ENCODE measurements at places on chromosomes 7 and 10.

DNA sequence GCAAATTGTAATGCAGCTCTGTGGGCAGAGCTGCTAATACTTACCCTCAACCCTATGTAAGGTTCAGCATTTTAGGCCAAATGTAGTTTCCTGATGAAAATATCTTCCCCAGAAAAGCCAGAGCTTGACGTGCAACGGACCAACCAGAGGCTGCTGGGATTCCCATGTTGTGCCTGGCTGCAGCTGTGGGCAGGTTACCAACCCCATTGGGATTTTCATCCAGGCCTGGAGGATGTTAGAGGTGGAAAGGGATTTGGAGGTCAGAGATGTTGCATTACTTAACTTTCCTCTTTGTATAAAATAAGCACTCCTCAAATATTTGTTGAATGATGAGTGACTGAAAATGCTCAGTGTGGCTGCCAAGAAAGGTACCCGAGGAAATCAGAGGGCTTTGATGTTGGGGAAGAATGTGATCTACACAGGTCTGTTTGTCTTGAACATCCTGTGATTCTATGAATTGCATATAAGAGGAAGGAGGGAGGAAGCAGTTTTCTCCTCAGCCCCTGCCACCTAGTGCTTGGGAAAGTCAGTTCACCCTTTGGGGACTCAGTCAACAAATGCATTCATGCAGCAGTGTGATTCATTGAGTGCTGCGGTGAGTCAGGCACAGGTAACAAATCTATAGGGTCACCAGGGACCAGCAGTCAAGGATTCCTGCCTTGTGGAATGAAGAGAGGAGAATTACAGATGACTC is 487.2 kb downstream of the RPS24 start:
- no peak for DNase-seq

DNA sequence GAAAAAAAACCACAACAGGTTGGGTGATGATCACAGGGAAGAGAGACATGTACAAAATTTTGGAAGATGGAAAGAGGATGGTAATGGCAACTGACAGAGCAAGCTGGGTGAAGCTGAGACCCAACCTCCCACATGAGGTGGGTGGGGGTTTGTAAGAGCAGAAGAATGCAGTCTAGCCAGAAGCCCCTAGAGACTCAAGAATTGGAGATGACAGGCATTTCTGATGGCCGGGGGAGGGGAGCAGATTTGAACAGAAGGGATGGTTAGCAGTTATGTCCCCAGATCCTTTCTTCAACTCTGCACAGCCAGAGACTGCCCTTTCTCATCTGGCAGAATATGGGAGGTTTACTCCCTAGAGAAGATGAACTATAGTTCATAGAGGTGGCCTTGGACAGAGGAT is 208.0 kb downstream of the GALNT17 start:
- no peak for DNase-seq

- no peak for DNase-seq
Measured at GRCh38 chr10:33483124-33483815, 148.8 kb upstream of the NRP1 start.

GRCh38 chr10:73887294-73888039 is 13.1 kb upstream of the CAMK2G start:
- no peak for DNase-seq

- DNase-seq = no peak
Measured at GRCh38 chr10:33010132-33011037, 52.4 kb upstream of the ITGB1 start.

GRCh38 chr7:28990200-28990960 is 32.2 kb upstream of the TRIL start:
- DNase-seq = no peak

DNA sequence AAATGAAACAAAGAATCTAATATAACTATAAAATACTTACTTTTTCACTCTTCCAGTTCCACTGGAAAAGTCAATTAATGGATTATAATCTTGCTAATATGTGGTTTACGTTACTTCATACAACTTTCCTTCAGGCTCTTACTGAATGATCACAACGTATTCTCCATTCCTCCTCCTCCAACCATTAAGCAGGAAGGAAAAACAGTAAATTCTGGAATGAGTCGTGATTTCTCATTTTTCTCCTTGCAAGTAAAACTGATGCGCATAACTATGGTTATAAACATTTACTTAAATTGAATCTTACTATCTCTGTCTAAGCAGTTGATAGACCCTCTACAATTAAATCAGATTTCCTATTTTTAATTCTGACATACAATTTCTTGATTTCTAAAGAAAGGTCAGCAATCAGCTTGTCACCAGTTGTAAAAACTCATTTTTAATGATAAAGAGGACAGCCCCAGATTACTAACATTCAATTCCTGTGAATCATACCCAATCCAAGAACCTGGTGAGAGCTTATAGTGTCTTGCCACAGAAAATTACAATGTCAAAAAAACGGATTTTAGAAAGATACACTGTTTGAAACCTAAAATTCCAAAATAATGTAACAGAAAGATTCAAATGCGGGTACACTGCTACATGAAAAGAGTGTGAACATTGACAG is 64.3 kb downstream of the EZH2 start:
- DNase-seq = no peak

DNA sequence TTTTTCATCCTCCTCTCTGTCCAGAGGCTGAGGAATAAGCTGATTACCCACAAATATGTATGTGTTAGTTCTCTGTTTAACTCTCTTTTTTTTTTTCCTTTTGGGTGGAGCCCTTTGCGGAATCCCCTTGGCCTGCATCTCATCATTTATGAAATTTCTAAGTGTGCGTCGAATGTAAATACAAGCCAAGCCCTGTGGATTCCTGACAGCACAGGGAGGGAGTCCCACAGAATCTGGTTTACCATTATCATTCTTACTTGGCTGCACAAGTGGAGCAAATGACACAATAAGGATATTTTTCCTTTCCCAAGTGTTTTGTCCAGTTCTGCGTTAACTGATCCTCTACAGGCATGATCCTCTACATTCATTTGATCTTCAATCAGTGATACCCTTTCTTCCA is 11.4 kb downstream of the STK31 start:
- no peak for DNase-seq

GRCh38 chr7:101898106-101898505 is 80.7 kb downstream of the CUX1 start:
- DNase-seq = no peak

DNA sequence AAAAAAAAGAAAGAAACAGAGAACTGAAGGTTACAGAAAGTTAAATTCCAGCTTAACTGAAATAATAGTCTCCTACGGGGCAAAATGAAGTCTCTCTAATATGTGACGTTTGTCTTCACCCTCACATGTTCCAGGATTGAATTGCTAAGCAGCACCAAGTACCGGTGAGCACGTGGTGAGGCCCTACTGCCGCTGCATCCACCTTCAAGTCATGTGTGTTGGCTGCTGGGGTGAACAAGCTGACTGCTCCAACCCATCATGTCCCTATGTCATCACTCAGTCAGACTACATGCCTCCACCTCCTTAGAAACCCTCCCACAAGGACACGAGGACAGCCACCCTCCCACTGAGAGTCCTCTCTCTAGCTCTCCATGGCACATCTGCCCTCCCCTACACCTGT is 35.4 kb upstream of the NPFFR1 start:
- DNase-seq = no peak

- DNase-seq = no peak
Measured at GRCh38 chr7:155229548-155230168, 68.0 kb upstream of the INSIG1 start.

- peak; percentile 44 for DNase-seq
Measured at GRCh38 chr7:71414490-71414889, 282.5 kb downstream of the GALNT17 start.

DNA sequence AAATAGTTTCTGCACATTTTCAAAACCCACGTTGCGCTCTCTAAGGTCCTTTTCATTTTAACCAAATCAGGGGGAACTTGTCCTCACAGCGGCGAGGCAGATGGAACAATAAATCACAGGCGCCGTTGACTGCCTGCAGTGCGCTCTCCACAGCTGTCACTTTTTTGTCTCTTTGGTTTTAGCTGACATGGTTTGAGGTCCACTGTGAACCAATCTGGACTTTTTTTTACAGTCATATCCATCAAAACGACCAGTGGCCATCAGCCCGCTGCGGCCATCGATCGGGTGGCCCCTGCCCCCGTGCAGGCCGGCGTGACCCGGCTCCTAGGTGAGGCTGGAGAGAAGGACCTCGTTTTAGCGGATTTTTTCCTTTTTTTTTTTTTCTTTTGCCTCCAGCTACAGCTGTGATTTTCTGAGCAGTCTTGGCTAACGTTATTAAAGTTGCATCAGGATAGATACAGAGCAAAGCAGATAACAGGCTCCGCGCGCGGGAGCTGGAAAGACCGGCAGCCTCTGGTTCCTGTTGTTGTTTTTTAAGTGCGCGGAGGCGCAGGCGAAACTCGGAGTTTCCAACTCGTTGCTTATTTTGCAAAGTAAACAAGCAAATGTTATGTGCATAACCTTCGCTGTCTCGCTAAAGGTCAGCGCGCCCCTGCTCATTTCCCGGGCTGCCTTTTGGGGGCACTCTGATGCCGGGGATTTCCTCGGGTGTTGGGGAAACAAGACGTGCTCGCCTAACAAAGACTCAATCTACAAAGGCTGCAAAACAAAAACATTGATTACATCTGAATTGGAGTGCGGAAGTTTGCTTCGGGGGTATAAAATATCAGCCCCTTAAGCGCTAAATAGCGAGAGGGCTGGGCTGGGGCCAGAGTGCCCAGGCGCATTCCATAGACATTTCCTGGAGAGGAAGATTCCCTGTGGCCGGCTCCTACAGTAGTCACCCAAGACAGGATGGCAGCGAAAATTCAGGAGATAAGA is 414.8 kb upstream of the MKI67 start:
- DNase-seq = no peak

GRCh38 chr10:78437407-78437768 is 403.7 kb downstream of the RPS24 start:
- no peak for DNase-seq

DNA sequence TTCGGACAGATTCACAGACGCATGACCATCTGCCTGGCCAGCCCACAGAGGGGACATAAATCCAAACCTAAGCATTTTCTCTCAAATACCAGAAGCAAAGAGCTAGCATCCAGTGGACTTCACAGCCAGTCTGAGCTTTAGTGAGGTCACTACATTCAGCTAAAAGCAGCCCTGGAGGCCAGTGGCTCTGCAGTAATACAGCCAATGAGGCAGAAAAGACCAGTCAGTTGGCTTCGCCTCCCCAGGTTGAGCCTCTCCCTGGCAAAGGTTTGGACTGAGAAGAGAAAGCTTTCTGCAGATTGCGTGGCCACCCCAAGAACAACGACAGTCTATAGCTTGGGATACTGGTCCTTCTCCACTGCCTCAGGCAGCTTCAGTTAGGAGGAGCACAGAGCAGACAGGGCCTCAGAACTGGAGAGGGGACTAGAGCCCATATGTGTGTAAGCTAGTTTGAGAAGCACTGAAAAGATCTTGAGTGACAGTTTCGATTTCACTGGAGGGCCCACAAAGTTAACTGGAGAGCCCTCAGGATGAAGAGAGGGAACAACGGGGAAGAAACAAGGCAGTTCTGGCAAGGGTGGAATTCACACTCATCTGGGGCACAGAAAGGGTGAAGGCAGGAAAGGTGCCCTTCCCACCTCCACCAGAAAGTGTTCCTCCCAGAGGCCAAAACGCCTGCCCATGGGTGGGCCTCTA is 3.8 kb downstream of the WDR91 start:
- DNase-seq = no peak

- no peak for DNase-seq
Measured at GRCh38 chr7:14836571-14837189, 65.9 kb downstream of the DGKB start.

DNA sequence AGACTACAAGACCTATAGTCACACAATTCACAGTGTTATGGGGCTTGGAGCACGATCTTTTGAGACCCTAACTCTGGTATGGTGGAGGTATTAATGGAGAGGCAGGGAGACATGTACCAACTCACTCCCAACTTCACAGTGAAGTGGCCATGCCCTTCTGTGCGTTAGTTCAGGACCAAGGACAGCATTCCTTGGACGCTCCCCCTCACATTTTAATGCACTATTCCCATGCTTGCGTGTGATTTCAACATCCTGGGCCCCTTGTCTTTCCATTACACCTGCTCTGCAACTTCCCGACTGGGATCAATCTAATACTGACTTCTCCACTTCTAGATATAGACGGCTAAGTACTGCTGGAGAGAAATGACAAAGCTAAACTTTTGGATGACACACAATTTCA is 72.7 kb downstream of the PLCE1 start:
- no peak for DNase-seq

GRCh38 chr10:13882119-13882711 is 295.4 kb downstream of the PRPF18 start:
- no peak for DNase-seq

DNA sequence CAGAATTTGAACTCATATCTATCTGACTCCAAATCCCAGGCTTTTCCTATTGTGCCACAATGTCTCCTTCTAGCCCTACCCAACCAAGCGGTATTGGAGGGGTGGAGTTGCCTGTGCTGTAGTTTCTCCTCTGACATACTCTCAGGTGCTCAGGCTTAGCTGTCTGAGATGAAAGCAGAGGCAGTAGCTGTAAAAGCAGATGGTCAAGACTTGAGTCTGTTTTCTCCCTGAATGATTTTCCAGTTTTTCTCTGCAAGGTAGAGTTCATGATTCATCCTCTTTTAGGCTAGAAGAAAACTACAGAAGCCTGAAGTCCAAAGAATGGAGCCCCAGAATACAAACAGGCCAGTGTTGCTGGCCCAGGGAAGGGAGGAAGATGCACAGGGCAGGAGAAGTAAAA is 130.0 kb downstream of the PDE1C start:
- no peak for DNase-seq

DNA sequence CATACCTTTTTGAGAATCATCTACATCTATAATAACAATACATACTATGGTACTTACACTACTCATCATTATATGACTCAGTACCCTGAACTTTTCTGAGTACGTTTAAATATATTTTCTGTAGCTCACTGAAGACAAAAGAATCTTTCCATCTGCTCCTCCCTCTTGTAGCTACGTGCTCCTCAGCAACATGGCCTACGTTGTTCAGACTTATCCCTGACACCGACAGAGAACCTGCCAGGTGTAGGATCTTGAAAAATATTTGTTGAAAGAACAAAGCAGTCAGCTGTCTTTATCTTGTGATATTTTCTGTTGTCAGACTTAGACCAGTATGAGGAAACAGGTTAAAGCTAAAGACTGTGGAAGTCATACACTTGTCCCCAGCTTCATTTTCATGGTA is 356.0 kb upstream of the MYO3A start:
- no peak for DNase-seq

- no peak for DNase-seq
Measured at GRCh38 chr10:35639728-35640401, 2.2 kb downstream of the FZD8 start.

- no peak for DNase-seq
Measured at GRCh38 chr7:138890499-138891445, 90.4 kb downstream of the KIAA1549 start.

GRCh38 chr7:139132887-139133286 is 23.4 kb upstream of the ZC3HAV1 start:
- DNase-seq = no peak

DNA sequence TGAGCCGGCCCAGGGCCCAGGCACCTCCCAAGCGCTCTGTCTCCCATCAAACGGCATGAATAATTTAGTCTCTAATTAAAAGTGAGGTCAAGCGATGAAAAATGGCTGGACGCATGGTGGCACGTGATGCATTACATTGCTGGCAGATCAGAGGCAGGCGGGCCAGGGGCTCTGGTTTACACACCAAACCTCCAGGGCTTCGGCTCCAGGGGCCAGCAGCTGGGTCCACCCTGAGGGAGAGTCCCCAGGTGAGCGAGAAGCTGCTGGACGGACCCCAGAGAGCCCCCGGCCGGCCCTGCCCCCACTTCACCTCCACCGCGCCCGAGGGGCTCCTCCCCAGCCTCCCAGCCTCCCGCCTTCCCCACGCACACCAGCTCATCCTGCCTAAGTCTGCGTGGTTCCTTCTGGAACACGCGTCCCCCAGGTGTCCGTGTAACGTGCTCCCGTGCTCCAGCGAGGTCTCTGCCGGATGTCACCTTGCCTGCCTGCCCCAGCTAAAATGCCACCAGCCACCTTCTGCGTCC is 23.2 kb downstream of the UNCX start:
- no peak for DNase-seq
